ENCODE measurements at places on chromosomes 13 and 19. TPM values are rescaled to one million over a fixed set of nuclear protein-coding genes. Genes with fewer than 3 reads are reported as not detected.

ZNF99 gene
- not detected for total RNA-seq

ZNF763 gene
- total RNA-seq = not detected

- DNase-seq = peak; percentile 52
Observed at GRCh38 chr13:69935043-69935442, 172.6 kb upstream of the ATXN8OS start.

DNA sequence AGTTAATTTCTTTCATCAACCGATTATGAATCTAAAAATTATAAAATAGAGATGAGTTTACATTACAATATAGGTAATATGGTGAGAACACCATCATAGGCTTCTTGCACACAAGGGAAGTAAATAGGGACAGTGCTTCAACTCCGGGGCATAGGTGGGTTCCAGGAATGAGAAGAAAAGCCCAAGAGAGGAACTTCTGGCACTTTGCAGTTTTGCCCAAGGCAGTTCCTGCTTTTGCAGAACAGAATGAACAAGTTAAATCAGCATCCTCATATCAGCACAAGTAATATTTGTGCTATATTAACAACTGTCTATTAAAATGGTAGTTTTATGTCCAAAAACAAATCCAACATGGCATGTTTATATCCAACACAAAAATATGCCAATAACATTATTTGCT is 60.1 kb downstream of the DACH1 start:
- no peak for DNase-seq

- no peak for DNase-seq
Observed at GRCh38 chr13:99205621-99206220, 5.1 kb downstream of the UBAC2 start.

DNA sequence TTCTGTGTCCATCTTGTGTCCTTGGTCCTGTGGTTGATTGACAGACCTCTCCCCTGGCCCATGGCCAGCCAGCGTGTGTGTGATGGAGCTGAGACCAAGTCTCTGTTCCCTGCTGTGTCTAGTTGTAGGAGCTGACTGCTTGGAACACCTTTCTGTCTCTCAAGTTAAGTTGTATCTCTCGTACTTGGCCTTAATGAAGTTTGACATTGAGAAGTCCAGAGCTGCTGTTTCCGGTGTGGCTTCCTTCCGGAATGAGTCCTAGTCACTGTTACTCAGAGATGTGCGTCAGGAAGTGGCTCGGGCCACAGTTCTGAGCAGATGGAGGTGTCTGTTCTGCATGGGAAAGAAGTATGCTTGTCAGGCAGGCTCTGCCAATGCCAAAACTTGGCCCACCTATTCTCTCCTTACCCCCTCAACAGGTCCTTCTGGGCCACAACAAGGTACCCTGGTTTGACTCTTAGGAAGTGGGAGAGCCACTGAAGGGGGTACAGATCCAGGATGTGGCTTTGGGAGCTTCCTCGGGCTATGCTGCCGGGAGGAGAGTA is 54.3 kb downstream of the GATAD2A start:
- no peak for DNase-seq

- no peak for DNase-seq
Observed at GRCh38 chr13:52454459-52454819, 839 bp upstream of the CKAP2 start.

Measured in HCT116 (cell line).